ENCODE measurements at places on chromosomes 11 and 22. TPM values are rescaled to one million over a fixed set of nuclear protein-coding genes. Genes with fewer than 3 reads are reported as not detected.

MS4A6E gene
- not detected for total RNA-seq

RAB30 gene
- 10.2 TPM for total RNA-seq

ST3GAL4 gene
- total RNA-seq = 23.1 TPM

OR5B21 gene
- total RNA-seq = not detected

BACE1 gene
- total RNA-seq = 25.1 TPM

FAM180B gene
- total RNA-seq = under 0.01 TPM

YPEL4 gene
- total RNA-seq = 0.39 TPM

RTN4R gene
- total RNA-seq = 2.0 TPM

SLC37A4 gene
- 30.4 TPM for total RNA-seq

RNF26 gene
- total RNA-seq = 5.5 TPM

ABCC8 gene
- total RNA-seq = not detected
